OCI-M1 (cell line): ENCODE measurements at places on chromosomes 1 and 21.

DNA sequence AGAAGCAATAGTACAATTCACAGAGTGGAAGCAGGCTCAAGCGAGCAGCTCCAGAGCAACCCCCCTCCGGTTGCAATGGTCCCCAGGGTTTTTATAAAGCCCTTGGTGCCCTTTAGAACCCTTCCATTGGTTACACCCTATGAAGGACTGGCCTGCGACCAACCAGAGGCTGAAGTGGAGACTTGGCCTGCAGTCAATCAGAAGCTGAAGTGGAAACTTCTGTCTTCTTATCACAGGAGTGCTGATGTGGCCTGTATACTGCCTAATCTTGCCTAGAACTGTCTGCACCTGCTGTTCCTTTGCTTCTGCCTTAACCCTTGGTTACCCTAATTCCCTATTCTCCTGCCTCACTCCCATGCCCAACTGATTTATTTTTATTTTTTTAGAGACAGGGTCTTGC, 15.4 kb upstream of the FRRS1 start:
- DNase-seq = peak; percentile 42

GRCh38 chr21:37149411-37149810, 76.4 kb downstream of the TTC3 start:
- DNase-seq = no peak

DNA sequence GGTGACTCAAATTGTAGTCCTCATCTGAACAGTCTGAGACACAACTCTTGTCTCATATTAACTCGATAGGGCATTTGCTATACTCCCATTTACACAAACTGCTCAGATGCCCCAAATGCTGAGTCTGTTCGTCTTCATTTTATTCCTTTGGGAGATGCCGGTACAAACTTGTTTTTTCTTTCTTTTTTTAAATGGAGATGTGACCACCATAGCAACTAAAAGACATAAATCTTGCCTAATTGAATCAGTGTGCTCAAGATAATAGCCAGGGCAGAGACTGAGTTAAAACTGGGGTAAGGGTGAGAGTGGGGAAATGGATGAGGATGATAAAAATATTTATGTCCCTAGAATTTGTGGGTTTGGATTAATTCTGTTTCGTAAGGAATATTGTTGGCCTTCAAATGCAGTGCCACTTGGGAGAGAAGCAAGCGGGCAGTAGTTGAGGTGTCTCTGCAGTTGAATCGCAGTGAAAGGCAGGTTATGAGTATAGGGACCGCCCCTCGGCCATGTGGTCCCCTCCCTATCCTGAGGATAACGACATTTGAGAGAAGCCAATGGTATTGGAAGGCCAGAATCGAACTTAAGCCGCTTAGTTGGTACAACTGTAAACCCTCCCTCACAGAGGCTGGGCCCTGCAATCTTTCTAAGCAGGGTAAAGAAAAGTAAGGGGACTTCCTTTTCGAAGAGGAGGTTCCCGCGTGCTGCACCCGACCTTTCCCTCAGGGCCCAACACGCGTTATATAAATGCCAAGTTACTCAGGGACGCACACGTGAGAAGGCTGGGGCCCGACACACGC, 859 bp upstream of the LRRC8B start:
- peak; percentile 87 for DNase-seq

DNA sequence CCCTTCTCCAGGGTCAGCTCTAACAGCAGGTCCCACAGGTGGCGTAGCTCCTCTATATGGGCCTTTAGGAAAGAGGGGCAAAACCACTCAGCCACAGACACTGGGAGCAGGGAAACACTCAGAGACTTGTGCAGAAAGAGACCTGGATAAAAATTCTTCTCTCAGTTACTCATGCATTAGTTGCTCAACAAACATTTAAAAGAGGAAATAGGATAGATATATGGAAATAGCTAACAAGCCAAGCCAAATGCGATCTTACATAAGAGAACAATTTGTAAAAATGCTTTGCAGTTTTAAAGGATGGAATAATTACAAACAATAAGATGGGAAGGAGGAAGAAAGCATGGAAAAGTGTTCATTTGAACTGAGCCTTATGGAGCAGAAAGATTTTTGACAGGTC, 4.9 kb downstream of the SPTA1 start:
- DNase-seq = no peak

- peak; percentile 69 for DNase-seq
Measured at GRCh38 chr1:224182057-224182865, 779 bp upstream of the DEGS1 start.

- DNase-seq = no peak
Measured at GRCh38 chr1:107871687-107872395, 93.1 kb downstream of the VAV3 start.

DNA sequence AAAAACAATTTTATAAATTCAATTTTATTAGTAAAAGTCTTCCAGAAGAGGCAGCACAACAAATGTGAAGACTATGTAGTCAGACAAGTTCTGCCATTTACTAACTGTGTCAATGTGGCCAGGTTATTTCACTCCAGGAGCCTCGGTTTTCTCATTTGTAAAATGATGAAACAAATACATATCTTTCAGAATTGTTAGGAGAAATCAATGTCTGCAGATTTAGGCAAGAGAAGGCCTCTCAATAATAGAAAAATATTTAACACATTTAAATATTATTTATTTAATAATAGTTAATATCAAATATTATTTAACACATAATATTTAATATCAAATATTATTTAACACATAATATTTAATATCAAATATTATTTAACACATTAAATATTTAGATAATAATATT, 75.6 kb upstream of the PTGFR start:
- no peak for DNase-seq
